ENCODE measurements at places on chromosomes 1 and 21. TPM values are rescaled to one million over a fixed set of nuclear protein-coding genes. Genes with fewer than 3 reads are reported as not detected.

GRCh38 chr1:153174624-153175023 is 23.9 kb upstream of the SPRR2G start:
- H3K36me3 ChIP-seq, result no peaks in the 10 kb centered on the region
- H3K27ac ChIP-seq, result no peak overlapping the region
- no peak overlapping the region for H3K4me3 ChIP-seq
- no peak for DNase-seq

DNA sequence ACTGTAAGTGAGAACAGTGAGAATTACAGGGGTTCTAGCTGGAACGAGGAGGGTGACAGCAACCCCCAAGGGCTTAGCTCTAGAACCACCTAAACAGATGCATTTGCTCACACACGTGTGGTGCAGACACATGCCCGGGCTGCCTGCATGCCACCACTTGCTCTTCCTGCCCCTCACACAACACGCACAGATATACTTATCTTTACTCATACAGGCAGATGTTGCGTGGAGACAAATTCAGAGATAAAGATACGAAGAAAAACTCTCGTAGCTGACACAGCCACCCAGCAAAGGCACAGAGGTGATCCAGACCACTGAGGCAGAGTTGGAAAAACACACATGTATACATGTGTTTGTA is 13.5 kb downstream of the VANGL1 start:
- H3K27ac ChIP-seq, result peak overlapping the region; percentile 68
- H3K4me1 ChIP-seq, result peaks cover 57% of the 10 kb centered on the region
- H3K27me3 ChIP-seq, result no peaks in the 10 kb centered on the region
- H3K4me3 ChIP-seq, result peak overlapping the region; percentile 13
- DNase-seq, result no peak

DNA sequence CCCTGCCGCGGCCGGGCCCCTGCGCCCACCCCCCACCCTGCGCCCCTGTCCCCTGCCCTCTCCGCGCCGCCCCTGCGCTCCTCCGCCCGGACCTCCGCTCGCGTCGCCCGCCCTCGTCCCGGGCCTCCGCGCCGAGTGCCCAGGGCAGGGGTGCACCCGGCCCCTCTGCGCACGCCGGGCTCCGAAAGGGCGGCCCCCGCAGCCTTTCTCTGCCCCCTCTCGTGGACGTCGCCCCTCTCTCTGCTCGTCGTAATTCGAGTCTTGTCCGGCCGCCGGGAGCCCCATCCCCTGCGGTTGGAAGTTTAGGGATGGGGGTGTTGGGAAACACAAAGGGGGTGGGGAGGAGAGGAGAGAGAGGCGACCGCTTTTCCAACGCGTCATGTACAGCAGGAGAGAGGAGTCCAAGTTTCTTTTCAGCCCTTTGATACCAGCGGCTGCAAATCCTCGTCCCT is 407 bp downstream of the GALNT2 start:
- peaks cover 48% of the 10 kb centered on the region for H3K4me1 ChIP-seq
- no peak for DNase-seq
- H3K27me3 ChIP-seq, result no peaks in the 10 kb centered on the region
- peak overlapping the region; percentile 93 for H3K27ac ChIP-seq

DNA sequence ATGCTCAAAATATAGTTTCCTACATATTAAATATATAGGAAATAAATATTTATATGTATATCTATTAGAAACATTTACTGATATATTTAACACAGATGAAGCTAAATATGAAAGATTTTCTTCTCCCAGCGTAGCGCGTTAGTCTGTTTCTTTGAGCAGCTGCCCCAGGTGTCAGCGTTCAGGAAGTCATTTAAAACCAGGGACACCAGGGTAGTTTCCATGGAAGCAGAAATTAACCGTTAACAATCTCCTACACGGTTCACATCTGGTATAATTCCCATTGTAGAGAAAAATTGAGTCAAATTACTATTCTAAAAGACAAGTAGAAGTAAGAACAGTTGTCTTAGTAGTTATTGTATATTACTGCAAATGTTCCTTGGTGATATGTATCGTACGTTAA is 1443.7 kb downstream of the MRPL39 start:
- H3K27me3 ChIP-seq, result no peaks in the 10 kb centered on the region
- no peak overlapping the region for H3K27ac ChIP-seq
- no peak overlapping the region for H3K4me3 ChIP-seq
- no peak for DNase-seq
- H3K4me1 ChIP-seq, result no peaks in the 10 kb centered on the region

DNA sequence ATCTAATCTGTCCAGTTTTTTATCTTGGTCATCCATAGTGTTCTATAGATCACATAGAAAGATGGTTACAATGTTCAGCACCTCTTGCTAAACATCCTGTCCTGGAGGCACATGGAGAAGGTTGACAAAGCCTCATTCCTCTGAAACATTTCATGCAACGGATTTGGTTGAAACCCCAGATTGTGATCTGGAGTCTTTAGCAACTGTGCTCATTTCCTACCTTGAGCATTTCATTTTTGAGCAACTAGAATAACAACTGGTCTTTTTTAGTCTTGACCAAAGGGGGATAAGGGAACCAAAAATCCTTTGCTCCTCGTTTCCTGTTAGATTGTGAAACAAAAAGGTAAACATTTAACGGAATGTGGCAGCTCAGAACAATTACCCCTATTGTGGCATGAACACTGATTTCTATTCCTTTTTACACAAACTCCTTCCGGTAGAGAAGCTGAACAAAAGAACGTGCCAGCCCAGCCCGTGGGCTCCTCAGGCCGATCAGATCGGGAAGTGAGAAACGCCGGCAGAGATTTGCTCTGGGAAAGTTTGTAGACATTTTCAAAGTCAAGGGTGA is 94.7 kb upstream of the ERRFI1 start:
- DNase-seq, result no peak
- no peak overlapping the region for H3K4me3 ChIP-seq
- peaks cover 44% of the 10 kb centered on the region for H3K4me1 ChIP-seq
- no peaks in the 10 kb centered on the region for H3K27me3 ChIP-seq
- no peaks in the 10 kb centered on the region for H3K36me3 ChIP-seq

BACE2 gene
- total RNA-seq, result 16.0 TPM

DNA sequence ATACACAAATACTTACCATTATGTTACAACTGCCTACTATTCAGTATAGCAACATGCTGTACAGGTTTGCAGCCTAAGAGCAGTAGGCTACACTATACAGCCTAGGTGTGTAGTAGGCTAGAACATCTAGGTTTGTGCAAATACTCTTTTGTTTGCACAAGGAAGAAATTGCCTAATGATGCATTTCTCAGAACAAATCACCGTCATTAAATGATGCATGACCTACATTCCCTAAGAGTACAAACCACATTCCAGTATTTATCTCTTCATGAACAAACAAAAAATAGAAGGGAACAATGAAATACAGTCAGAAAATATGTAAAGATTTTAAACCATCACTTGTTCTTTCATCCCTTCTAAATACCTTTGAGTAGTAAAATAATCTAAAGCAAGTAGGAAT is 109.7 kb upstream of the HP1BP3 start:
- no peak for DNase-seq
- peaks cover 43% of the 10 kb centered on the region for H3K36me3 ChIP-seq
- H3K4me1 ChIP-seq, result peaks cover 5% of the 10 kb centered on the region
- no peak overlapping the region for H3K27ac ChIP-seq
- H3K27me3 ChIP-seq, result no peaks in the 10 kb centered on the region

Measured in left ventricle myocardium inferior (tissue), 1 donor.